ENCODE measurements at places on chromosomes 11 and 22.

GRCh38 chr11:117070016-117070415, 28.2 kb downstream of the SIK3 start:
- no peak for DNase-seq

GRCh38 chr11:28343304-28344233, 235.4 kb downstream of the METTL15 start:
- DNase-seq: no peak

GRCh38 chr11:1503708-1504104, 17.1 kb upstream of the MOB2 start:
- no peak for DNase-seq

DNA sequence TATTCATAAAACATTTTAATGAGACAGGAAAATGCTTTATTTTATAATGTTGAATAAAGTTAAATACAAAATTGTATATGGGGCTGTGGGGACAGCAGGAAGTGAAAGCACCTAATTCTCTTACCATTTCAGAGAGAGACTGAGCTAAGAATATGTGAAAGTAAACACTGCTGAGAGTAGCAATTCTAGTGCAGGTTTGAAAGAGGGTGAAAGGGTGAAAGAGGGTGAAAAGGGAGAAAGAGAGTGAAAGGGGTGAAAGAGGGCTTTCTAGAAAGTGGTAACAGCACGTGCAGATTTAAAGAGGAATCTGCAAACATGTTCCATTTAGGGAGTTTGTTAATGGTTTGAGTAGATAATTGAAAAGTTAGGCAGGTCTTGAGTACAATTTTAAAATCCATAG, 652.0 kb upstream of the CCDC90B start:
- DNase-seq: no peak

- no peak for DNase-seq
These were observed 1.1 kb upstream of the PPFIBP2 start for GRCh38 chr11:7512525-7513233.

DNA sequence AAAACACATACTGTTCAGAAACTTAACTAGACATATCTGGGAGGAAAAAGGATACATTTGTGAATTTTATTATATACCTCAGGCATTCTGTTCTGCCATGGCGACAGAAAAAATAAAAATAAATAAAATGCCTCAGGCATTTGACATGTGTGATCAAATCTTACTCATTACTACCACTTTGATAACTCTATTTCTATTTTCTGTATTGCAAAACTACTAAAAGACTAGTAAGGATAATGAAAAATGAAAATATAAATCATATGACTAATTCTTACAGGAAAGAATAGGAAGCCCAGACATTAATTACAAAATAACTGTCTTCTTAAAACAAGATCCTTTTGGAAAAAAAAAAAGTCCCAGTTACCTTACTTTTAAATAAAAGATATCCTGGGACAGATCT, 5.3 kb downstream of the PICALM start:
- DNase-seq: no peak

- DNase-seq: no peak
These were observed 1595.5 kb upstream of the TENM4 start for GRCh38 chr11:81036168-81036870.

GRCh38 chr22:44667276-44667675, 34.7 kb upstream of the PRR5 start:
- DNase-seq: no peak

DNA sequence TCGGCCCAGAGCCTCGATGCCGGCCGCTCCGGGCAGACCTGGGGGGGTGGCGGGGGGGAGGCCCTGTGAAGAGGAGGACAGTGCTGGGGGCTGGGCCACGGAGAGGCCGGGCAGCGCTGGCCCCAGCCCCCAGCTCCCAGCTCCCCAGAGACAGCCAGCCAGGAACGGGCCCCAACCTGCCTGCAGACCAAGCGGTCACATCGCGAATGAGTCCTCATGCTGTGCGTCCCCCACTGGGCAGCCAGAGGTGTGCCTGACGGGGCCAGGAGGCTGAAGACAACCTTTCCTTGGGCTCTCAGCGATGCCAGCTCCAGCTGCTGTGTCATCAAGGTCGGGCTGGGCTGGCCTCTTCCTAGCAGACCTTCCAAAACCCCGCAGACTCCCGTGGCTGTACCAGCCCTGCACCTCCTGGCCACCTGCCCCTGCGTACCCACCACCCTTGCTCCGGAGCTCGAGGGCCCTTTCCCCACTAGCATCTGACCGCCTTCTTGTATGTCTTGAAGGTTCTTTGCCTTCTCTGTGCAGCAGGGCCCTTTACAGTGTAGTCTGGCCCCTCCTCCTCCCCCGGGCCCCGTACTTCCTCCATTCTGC, 88.4 kb downstream of the CDKN1C start:
- DNase-seq: peak; percentile 43

DNA sequence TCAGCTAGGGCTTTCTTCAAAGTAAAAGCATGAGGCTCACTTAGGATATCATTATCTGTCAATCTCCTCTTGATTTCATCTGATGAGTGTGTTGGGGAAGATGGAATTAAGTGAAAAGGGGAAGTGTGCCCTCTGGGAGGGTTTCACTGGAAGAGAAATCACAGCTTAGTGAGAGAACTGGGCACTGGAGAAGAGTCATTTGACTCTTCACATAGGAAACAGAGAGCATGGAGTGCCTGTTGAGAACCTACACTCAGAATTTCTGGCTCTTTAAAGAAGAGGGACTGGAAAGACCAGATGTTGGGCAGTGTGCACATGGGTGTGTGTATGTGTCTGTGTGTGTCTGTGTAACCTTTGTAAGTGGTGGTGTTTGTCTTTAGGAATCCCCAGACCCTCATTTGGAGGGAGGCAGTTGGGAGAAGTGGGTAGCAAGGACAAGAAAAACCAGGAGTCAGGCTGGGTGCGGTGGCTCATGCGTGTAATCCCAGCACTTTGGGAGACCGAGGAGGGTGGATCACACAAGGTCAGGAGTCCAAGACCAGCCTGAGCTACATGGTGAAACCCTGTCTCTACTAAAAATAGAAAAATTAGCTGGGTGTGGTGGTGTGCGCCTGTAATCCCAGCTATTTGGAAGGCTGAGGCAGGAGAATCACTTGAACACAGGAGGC, 10.0 kb downstream of the STX3 start:
- no peak for DNase-seq

DNA sequence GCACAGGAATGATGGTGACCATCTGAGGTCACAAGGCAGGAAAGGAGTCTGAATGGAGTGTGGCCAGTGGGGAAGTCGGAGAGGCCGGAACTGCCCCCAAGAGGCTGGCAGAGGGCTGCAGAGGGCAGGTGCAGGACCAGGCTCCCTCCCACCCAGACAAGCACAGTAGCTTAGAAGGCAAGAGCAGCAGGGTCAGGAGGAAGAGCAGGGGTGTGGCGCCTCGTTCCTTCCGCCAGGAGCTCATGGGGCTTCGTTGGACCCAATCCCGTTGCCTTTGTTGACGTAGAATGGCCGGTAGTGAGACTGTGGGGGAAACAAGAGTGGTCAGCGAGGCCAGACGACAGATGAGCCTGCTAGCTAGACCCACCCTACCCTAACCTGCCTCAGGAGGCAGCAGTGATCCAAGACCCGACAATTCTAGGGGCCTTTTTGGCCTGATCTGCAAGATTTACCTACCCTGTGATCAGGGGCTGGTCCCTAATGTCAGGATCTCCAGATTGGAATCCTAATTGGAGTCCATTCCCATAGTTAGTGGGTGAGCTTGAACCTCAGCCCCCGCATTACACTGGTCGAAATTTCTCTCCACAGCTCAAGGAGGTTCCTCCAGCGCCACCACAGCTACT, 25.6 kb downstream of the TRIM29 start:
- DNase-seq: no peak

DNA sequence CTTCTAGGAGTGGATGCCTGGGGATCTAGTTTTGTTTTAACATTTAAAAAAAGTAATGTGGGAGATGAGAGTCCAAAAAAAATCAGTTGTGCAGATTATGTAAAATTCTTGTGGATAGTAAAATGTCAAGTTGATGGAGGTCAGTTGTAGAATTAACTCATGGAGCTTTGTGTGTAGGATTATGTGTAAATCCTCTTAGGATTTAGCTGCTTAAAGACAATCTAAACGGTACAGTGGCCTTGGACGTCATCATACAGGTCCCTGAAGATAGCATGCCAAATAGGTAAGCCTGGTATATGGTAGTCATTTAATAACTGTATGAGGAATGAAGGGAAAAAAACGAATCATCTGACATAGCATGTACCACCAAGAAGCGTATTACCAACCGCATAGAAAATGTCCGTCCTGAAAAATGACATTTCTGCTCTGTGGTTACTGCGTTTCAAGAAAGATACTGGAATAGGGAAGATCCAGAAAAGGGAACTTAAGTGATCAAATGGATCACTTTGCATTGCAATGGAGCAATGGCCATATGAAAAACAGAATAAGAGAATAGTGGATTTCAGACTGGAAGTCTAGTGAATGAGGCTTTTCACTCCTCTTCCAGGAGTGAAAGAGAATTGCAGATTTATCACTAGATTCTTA, 61.3 kb downstream of the BCL2L13 start:
- DNase-seq: no peak

GRCh38 chr22:39264349-39265038, 19.7 kb upstream of the PDGFB start:
- DNase-seq: no peak

DNA sequence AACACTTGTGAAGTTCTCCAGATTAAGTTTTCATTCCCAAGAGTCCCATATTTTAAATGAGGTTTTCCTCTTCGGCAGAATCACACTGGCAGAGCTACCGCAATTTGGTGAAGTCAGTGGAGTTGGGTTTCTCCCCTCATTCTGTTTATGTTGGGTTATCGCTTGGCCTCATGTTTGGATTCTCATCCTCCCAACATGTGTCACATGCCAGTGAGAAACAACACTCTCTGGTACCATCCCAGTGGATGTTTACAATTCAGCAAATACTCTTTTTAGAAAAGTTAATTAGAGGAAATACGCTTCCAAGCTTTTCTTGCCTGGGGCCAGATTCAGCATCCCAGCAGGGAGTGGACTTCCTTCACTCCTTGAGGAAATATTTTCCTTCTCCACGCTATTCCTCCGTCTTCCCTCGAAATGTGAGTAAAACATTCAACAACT, 2.1 kb downstream of the PAMR1 start:
- DNase-seq: no peak

DNA sequence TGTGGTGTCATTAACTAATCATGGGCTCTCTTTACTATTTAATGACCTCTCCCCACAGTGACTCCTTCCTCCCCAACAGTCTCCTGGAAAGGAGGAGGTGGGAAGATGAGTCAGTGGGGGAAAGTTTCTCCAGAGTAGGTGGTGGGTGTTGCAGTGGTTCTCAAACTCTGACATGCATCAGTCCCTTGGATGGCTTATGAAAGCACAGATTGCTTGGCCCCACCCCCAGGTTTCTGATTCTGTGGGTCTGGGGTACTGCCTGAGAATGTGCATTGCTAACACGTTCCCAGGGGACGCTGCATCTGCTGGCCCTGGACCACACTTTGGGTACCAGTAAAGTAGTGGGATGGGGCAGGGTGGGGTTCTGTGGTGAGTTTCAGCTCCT, 9.8 kb downstream of the CD82 start:
- DNase-seq: no peak

DNA sequence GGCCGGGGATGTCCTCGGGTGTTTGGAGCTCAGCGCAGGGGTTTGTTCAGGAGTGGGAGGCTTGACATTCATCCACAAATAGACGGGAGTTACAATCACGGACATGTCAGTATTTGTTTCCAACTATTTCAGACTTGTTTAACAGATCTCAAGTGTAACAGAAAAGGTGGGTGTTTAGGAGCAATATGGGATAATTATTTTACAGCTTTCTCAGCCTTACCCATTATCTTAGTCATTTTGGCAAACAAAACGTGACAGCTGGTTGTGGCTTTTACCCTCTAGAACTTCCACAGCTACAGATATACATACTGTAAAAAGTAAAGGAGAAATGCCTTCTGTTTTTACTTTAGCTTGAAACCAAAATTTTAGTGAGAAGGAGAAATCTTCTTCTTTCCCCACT, 178.7 kb upstream of the TMEM45B start:
- DNase-seq: no peak

DNA sequence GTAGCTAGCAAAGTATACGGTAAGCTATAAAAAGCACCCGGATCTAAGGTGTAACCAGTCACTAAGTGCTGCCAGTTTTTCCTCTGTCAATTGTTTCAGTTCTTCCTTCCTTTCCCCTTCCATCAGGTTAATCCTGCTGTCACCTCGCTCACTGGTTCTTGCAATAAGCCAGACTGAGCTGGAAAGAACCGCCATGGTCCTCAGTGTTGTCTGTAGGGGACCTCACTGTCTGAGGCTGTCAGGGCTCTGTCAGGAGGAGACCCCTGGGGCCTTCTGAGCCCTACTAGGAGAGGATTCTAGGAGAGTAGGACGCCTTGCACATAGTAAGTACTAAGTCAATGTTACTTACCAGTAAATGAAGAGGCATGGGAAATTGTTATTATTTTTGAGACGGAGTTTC, 1.4 kb upstream of the TBC1D22A start:
- no peak for DNase-seq

DNA sequence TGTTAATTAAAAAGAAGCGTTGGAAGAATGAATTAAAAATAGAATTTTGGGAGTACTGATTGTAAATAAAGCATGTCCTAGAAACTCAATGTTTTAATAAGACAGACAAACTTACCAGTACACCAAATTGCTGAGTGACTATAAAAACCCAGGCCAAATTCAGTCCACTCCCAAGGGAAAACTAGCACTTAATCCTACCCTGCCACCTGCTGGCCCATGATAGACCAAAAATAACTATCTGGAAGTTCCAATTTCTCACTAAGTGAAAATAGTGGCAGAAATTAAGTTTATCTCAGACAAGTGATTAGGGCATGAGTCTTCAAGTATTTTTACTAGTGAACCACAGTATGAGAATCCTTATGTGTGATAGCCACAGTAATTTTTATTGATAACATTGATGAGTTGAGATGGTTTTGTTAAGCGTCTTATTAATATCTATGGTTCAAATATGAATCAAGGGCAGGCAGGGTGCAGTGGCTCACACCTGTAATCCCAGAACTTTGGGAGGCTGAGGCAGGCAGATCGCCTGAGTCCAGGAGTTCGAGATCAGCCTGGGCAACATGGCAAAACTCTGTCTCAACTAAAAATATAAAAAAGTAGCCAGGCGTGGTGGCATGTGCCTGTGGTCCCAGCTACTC, 9.8 kb upstream of the DDX10 start:
- DNase-seq: no peak

DNA sequence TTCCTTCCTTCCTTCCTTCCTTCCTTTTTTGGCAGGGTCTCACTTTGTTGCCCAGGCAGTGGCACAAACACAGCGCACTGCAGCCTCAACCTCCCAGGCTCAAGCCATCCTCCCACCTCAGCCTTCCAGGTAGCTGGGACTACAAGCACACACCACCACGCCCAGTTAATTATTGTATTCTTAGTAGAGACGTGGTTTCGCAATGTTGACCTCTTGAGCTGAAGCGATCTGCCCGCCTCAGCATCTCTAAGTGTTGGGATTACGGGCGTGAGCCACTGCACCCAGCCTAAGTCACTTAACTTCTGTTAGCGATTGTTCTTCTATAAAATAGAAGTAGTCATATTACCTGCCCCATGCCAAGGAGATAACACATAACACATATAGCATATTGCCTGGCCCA, 2.8 kb upstream of the SYTL2 start:
- DNase-seq: no peak

DNA sequence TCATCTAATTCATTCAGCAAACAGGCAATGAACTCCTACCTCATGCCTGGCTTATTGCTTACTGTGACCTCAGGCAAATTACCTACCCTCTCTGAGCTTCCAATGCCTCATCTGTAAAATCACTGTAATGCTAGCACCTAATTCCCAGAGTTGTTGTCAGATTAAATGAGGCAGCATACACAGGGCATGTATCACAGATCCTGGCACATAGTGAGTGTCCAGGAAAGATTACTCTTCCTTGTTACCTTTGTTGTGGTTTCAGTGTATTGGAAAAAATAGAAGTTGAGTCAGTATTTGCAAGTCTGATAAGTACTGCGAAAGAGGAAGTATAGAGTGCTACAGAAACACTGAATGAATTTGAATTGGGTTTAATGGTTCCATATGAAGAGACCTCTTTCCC, 26.4 kb upstream of the LRRC55 start:
- DNase-seq: no peak

All from activated CD8-positive, alpha-beta memory T cell treated with anti-CD3 and anti-CD28 coated beads, Interleukin-2, amount 50 U/mL, for 48 hours (primary cell).